Activated CD4-positive, alpha-beta memory T cell treated with anti-CD3 and anti-CD28 coated beads, Interleukin-2, amount 10 ng/mL, durations not matched to agents 7 days and 5 days (primary cell): ENCODE measurements at places on chromosomes 4 and X.
A peak's percentile ranks its signal among the peaks of the same experiment; 100 is the strongest.

GRCh38 chr4:7808752-7809151 lies 130.9 kb downstream of the AFAP1 start:
- DNase-seq: no peak
- no peaks in the 10 kb centered on the region for H3K27me3 ChIP-seq
- peak overlapping the region; percentile 32 for H3K27ac ChIP-seq
- H3K36me3 ChIP-seq: peaks cover 4% of the 10 kb centered on the region
- no peak overlapping the region for H3K4me3 ChIP-seq
- peaks cover 13% of the 10 kb centered on the region for H3K4me1 ChIP-seq

- H3K27ac ChIP-seq: peak overlapping the region; percentile 16
- no peak overlapping the region for H3K4me3 ChIP-seq
- H3K36me3 ChIP-seq: peaks cover 57% of the 10 kb centered on the region
- H3K4me1 ChIP-seq: peaks cover 58% of the 10 kb centered on the region
- no peaks in the 10 kb centered on the region for H3K27me3 ChIP-seq
- peak; percentile 56 for DNase-seq
Observed at GRCh38 chrX:2714551-2714950, 23.5 kb downstream of the CD99 start.

DNA sequence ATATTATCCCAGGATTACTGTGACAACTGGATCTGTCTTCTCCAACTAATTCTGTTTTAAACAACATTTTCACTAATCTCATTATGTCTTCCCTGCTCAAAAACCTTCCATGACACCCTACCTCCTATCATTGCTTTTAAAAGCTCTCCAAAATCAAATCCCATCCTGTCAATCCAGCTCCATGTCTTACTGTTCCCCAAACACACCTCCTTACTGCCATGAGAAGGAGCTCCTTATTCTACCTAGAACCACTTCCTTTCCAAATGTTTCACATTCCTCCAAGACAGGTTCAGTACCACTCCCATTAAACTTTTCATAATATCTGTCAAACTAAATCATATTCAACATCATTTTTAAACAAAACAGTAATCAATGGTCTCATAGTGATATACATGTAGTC lies 66.9 kb upstream of the WDR17 start:
- H3K27ac ChIP-seq: no peak overlapping the region
- H3K4me1 ChIP-seq: peaks cover 3% of the 10 kb centered on the region
- DNase-seq: no peak
- H3K27me3 ChIP-seq: peaks cover 33% of the 10 kb centered on the region
- no peak overlapping the region for H3K4me3 ChIP-seq
- H3K36me3 ChIP-seq: no peaks in the 10 kb centered on the region

DNA sequence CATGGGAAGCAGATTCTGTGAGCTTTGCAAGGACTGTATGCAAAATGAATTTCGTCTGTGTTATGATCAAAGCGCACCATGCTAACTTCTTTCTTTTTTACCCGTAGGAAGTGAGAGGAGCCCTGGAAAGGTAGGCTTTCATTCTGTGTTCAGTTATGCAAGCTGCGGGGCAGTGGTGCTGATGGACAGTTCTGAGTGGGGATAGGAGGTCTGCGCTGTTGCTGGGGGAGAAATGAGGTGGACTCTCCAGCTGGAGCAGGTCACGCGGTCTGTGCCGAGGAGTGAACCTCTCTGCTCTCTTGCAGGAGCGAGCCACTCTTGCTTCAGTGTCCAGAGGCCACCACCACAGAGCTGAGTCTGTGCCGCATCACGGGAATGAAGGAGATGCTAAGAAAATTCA lies 4.5 kb downstream of the TRIML1 start:
- no peak for DNase-seq
- no peaks in the 10 kb centered on the region for H3K36me3 ChIP-seq
- H3K4me1 ChIP-seq: no peaks in the 10 kb centered on the region
- no peak overlapping the region for H3K4me3 ChIP-seq
- H3K27me3 ChIP-seq: no peaks in the 10 kb centered on the region

GRCh38 chr4:145731028-145731427 lies 51.1 kb downstream of the C4orf51 start:
- H3K27me3 ChIP-seq: peaks cover 10% of the 10 kb centered on the region
- H3K4me3 ChIP-seq: no peak overlapping the region
- no peak overlapping the region for H3K27ac ChIP-seq
- no peaks in the 10 kb centered on the region for H3K36me3 ChIP-seq
- no peak for DNase-seq

GRCh38 chrX:15221321-15221720 lies 48.6 kb downstream of the ASB9 start:
- H3K27ac ChIP-seq: no peak overlapping the region
- H3K36me3 ChIP-seq: no peaks in the 10 kb centered on the region
- DNase-seq: no peak
- no peaks in the 10 kb centered on the region for H3K4me1 ChIP-seq

DNA sequence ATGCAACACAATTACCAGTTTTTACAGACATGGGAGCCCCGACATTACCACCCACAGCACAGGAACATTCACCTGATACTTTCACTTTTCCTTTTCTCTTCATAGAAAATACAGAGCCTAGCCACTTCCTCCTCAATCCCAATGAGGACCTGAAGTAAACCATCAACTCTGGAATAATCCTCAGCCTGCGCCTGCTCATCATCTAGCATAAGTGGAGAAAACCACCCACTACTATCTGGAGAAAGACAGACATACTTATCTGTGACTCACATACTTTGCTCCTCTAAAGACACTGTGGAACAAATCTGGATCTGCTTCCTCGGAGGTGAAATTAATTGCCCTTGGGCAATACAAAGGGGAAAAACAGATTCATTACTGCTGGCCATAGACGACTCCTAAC lies 47.8 kb downstream of the ZCCHC13 start:
- H3K36me3 ChIP-seq: no peaks in the 10 kb centered on the region
- H3K4me3 ChIP-seq: no peak overlapping the region
- no peaks in the 10 kb centered on the region for H3K27me3 ChIP-seq

DNA sequence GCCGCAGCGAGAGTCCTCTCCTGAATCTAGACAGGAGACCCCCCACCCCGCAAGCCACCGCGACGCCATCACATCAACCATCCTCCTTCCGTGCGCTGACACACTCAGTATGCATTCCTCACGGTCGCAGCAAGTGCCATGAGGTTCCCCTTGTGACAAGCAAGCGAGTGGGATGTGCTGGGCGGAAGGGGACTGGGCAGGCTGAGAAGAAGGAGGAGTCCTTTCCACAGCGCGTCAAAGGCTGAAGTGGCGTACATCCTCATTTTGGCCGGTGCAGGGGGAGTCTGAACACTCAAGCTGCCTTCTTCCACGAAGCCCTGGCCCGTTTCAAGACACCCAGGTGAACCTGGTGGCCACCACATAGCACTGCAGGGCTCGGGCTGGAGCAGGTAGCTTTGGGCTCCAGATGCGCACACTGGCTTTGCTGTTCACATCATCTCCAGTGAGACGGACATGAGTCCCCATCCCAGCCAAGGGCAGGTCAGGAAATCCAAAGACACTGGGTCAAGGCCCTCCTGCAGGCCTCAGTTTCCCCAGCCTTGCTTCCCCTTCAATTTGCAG lies 30.4 kb downstream of the CCNQ start:
- DNase-seq: no peak
- no peak overlapping the region for H3K4me3 ChIP-seq
- H3K27ac ChIP-seq: no peak overlapping the region

- no peaks in the 10 kb centered on the region for H3K4me1 ChIP-seq
- H3K4me3 ChIP-seq: no peak overlapping the region
- no peak for DNase-seq
- no peaks in the 10 kb centered on the region for H3K36me3 ChIP-seq
- no peak overlapping the region for H3K27ac ChIP-seq
- H3K27me3 ChIP-seq: peaks cover 4% of the 10 kb centered on the region
Observed at GRCh38 chr4:52099860-52100461, 48.9 kb downstream of the SPATA18 start.

- no peaks in the 10 kb centered on the region for H3K27me3 ChIP-seq
- no peak overlapping the region for H3K4me3 ChIP-seq
- no peak for DNase-seq
- peaks cover 72% of the 10 kb centered on the region for H3K4me1 ChIP-seq
- H3K36me3 ChIP-seq: peaks cover 74% of the 10 kb centered on the region
Observed at GRCh38 chr4:1907848-1908525, 36.8 kb downstream of the NSD2 start.

DNA sequence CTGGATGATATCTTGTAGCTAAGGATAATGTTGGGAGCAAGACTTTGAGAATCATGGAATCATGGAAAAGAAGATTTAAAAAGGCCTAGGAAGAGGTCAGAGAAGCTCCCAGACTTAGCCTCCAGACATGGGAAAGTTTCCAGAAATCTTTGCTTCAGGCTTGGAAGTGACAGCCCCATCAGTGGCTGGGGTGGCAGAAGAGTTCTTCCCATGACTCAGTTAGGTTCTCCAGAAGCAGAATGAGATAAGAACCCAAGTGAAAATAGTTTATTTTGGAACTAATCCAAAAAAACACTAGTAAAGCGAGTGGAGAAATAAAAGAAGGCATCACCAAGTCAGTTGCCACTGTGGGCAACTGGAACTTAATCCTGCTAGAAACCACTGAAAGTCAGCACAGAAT lies 506.9 kb downstream of the MID1IP1 start:
- peak overlapping the region; percentile 9 for H3K27ac ChIP-seq
- no peaks in the 10 kb centered on the region for H3K27me3 ChIP-seq
- H3K4me3 ChIP-seq: no peak overlapping the region
- DNase-seq: no peak

DNA sequence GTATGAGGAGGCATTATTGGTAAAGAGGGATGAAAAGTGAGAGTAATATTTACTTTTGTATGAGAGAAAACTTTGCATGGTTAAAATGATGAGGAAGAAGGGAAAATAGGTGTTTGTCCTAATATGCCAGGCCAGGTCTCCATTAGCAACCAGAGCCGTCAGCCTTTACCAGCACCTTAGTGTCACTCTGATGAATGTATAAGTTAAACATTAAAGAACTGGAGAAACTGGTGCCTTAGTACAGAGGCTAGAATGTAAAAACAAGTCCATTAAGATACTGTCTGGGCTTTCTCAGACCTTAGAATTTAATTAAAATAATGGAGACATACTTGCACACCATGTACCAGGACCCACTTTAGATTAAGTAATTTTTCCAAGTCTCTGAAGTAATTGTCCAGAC lies 222.3 kb downstream of the FAM47A start:
- H3K27ac ChIP-seq: no peak overlapping the region
- H3K36me3 ChIP-seq: no peaks in the 10 kb centered on the region
- DNase-seq: no peak
- H3K4me1 ChIP-seq: no peaks in the 10 kb centered on the region
- no peak overlapping the region for H3K4me3 ChIP-seq

- H3K27me3 ChIP-seq: no peaks in the 10 kb centered on the region
- peaks cover 26% of the 10 kb centered on the region for H3K4me1 ChIP-seq
- no peak overlapping the region for H3K27ac ChIP-seq
- H3K4me3 ChIP-seq: no peak overlapping the region
- H3K36me3 ChIP-seq: peaks cover 47% of the 10 kb centered on the region
Observed at GRCh38 chr4:2830632-2831610, 12.7 kb upstream of the ADD1 start.

DNA sequence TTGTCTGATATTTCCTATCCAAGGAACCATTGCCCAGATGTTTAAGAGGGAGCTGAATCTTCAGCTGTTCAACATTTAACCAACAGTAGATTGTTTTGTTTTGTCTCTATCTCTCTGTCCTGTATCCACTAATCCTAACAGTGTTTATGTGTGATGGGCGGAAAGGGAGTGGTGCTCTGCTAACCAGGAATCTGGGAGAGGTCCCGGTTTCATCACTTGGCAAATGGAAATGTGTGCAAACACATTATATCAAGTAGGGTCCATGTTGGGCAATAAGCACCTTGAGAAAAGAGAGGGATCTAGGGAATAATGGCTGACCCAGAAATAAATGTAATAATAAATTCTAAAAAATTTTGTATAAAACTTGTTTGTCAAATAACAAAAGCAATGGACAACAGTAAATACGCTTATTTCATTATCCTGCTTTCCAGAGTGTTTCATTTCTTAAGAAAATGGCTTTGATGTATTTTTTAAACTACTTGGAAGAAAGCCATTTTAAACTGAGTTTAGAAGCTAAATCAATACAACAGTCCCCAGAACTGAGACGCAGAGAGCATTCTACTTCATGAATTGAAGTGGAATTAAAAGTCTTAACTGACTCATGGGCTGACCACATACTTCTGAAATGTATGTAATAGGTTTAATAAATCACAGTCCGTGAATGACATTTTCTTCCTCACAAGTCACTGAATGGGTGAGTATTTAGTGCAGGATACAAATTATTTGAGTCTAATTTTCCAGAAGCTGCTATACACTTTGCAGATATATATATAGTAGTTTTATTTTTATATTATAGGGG lies 55.8 kb downstream of the EMCN start:
- DNase-seq: no peak
- no peak overlapping the region for H3K27ac ChIP-seq
- H3K27me3 ChIP-seq: no peaks in the 10 kb centered on the region
- H3K4me3 ChIP-seq: no peak overlapping the region
- no peaks in the 10 kb centered on the region for H3K36me3 ChIP-seq

GRCh38 chr4:121376556-121376955 lies 4.3 kb downstream of the QRFPR start:
- no peaks in the 10 kb centered on the region for H3K36me3 ChIP-seq
- H3K27me3 ChIP-seq: peaks cover 60% of the 10 kb centered on the region
- H3K27ac ChIP-seq: no peak overlapping the region
- DNase-seq: no peak
- H3K4me3 ChIP-seq: no peak overlapping the region

DNA sequence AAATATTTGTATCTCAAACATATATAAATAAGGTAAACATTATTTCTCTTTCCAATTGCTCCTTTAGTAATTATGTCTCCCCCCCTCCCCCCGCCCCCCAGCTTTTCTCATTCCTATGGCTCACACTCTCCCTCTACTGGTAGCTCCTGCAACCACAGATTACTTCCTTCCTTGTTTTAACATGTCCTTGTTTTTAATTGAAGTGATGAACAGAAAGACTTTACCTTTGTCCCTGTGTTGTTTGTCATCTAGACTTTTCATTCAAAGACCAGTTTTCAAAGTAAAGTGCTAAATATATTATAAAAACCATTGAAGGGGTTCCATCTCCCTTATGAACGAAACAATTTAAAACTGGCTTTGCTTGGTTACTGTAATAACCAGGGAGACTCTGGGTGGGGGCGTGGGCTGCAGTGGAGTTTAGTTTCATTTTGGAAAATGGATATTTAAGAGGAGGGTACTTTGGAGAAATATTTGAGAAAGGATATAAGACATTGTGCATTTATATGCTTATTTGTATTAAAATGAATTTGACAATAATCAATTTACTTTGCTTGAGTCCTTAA lies 352.9 kb downstream of the RAPGEF2 start:
- H3K27ac ChIP-seq: no peak overlapping the region
- no peak for DNase-seq
- H3K4me1 ChIP-seq: peaks cover 2% of the 10 kb centered on the region
- no peak overlapping the region for H3K4me3 ChIP-seq

DNA sequence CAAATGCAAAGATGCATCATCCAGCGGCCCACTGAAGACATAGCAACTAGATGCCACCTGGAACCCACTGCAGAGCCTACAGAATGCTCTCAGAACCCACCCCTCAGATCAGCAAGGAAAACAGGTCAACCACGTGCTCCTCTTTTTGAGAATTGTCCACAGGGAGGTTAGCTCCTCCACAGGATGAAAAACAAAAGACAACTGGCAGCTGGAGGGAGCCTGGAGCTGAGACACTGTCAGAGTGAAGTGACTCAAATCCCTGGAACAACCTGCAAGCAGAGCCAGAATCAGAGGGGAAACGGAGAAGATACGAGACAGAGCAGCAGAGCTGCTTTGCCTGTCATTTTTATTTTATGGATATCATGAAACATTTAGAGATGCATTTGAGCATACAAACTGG lies 277.6 kb downstream of the GASK1B start:
- no peak overlapping the region for H3K27ac ChIP-seq
- H3K27me3 ChIP-seq: no peaks in the 10 kb centered on the region
- DNase-seq: no peak
- H3K4me3 ChIP-seq: no peak overlapping the region
- no peaks in the 10 kb centered on the region for H3K36me3 ChIP-seq
- H3K4me1 ChIP-seq: no peaks in the 10 kb centered on the region
